ENCODE measurements at places on chromosomes 2 and 18. TPM values are rescaled to one million over a fixed set of nuclear protein-coding genes. Genes with fewer than 3 reads are reported as not detected.

The CFAP221 gene
- polyA plus RNA-seq: 0.67 TPM

The VWA3B gene
- 1.8 TPM for polyA plus RNA-seq

The SIX3 gene
- not detected for polyA plus RNA-seq

The FSIP2 gene
- 1.8 TPM for polyA plus RNA-seq

The DES gene
- polyA plus RNA-seq: 3,728 TPM

The GRP gene
- polyA plus RNA-seq: not detected

The UGT1A8 gene
- not detected for polyA plus RNA-seq

The SLC4A5 gene
- polyA plus RNA-seq: 12.3 TPM

The SLC11A1 gene
- polyA plus RNA-seq: 0.43 TPM

The CD28 gene
- polyA plus RNA-seq: 6.2 TPM

DNA sequence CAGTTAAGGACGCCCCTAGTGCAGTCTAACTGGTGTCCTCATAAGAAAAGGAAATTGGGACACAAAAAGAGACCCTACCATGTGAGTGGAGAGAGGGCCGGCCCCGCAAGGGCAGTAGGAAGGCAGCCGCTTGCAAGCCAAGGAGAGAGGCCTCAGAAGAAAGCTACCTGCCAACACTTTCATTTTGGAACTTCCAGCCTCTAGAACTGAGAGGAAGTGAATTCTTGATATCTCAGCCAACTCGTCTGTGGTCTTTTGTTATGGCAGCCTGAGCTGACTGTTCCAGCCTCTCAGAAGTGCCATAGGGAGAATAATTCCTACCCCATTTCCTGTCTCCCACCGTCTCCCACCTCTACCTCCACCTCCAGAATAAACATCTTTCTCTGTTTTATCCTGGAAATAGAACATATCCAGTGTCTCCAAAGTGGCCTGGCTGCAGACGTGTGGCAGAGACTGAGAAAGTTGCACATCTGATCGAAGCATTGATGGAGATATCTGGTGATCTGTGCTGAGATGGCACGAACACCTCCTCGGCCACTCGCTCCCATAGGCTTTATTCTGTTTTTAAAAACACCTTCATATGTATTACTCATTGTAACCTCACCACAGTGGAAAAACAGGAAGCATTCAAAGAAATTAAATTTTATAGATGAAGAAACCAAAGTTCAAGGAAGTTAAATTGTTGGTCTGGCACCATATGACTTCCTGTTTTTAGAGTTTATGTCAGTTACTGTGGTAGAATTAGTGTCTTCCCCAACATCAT, 39.5 kb upstream of the MARCO start:
- no peak for DNase-seq

DNA sequence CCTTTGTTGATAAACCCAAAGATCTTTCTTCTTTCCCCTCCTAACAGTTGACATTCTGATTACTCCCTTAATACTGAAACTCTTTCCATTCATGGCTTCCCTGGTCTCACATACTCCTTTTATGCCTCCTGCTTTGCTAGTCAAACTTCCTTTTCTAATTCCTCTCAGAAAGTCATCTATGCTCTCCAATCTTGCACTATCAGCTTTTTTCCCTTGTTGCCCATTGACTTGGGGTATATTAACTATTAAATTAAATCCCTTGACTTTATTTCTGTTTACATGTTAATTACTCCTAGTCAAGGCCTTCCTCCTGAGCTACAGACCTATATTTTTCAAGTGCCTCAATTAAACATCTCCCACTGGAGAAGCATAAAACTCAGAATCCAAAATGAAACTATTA, 3.6 kb upstream of the COL5A2 start:
- DNase-seq: no peak

DNA sequence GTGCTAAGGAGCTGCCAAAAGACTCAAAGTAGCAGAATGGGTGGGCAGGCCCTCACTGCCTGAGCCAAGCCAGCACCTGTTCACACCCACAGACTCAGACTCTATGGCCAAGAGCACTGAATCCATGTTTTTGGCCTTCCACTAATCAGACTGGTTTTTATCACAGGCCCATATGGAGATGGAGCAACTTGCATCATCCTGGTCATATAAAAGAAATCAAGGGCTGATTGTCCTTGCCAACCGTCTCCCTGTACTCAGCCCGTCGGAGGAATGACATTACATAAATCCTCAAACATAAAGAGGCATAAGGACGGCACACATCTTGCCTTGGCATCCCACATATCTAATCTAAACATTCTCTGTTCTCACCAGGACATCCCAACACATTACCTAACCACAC, 66.7 kb downstream of the MARCHF4 start:
- DNase-seq: no peak

DNA sequence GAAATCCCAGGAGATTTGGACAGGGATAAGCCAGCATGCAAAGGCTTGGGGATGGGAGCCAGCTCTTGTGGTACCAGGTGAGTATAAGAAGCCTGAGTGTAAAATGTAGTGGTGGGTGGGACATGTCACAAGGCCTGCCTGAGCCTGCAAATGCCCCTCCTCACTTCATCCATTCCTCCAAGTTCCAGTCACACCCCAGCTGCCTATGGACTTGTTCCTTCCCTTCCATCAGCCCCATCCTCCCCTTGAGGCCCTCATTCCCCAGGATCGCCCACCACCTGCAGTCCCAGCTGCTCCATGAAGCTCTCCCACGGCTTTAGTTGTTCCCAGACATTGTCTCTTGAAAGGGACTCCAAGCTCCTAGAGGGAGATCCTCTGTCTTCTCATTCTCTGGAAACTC, 81.5 kb downstream of the MARCO start:
- no peak for DNase-seq

DNA sequence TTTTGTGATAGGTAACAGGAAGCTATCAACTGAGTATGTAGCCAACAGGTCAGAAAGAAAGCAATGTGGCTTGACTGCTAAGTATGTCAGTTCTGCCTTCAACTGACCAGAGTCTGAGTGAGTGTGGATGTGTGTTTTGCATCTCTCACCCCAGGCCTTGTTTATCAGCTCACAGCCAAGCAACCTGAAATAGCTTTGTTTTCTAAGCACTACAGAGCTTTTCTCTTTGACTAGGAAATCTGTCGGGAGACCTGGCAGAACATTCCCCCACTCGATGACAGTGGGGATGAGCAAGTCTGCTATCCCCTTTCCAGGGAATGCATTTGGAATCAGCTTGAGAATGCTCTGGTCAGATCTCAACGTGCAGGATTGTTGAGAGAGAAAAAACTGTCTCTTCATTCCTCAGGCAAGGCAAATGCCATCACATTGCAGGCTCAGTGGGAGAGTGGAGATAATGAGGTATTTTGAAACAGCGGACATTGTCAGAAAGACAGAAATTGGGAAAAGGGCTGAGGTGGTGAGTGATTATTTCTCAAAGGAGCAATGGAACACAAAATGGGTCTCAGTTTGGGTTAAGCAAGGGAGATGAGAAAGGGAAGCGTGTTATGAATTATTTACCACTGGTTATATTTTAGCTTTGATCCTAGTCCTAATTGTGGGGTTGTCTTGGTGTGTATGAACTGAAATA, 233.8 kb upstream of the PIK3C3 start:
- DNase-seq: no peak

- no peak for DNase-seq
Observed at GRCh38 chr2:61928826-61929461, 23.5 kb downstream of the COMMD1 start.

GRCh38 chr2:61109291-61109690, 43.6 kb downstream of the SANBR start:
- DNase-seq: no peak

- no peak for DNase-seq
Observed at GRCh38 chr2:207502577-207503198, 27.1 kb upstream of the CREB1 start.

DNA sequence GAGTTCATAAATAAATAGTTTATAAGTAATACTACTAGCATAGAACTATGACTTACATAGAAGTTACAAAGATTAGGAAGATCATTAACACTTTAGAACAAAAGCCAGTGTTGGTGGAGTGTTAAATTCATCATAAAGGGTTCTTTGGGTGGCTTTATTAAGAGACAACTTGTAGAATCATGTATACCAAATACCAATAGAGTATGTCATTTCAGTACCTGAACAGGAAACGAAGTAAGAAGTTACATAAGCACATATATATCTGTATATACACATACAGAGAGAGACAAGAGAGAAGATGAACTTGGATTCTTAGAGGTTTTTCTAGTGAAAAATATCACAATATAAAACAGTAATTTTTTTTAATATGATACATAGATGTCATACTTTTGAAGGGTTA, 82.5 kb upstream of the OTX1 start:
- DNase-seq: no peak

GRCh38 chr2:61967262-61967661, 61.8 kb downstream of the COMMD1 start:
- no peak for DNase-seq

DNA sequence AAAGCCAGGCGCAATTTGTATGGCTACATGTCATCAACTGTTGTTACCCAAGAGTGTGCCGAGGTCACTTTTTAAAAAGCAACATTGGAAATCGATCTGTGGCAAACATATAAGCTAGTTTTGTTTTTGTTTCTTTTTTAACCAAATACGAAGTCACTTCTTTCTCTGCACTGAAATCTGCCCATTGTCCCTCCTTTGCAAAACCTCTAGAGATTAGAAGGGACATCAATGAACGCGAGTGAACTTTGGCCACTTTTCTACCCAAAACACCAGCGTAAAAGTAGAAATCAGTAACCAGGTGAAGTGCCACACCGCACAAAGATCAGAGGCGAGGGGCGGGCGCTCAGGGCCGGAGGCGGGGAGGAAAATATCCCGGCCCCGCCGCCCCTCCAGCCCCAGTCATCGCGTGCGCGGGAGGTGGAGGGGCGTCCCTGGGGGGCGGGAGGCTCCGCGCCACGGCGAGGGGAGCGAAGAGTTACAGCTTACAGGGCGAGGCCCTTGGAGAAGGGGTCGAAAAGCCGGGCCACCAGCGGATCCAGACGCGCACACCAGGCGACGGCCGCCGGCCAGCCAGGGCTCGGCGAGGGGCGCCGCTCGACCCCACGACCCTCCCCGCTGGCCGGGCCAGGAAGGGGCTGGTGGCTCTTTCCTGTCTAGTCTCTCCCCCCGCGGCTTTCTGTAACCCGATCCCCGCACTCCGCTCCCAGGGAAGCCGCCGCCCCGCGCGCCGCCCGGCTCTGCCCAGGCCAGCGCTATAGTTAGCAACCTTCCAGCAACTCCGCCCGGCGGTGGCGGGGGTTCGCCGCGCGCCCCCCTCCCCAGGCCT, 993 bp downstream of the RBMS1 start:
- DNase-seq: peak; percentile 80

DNA sequence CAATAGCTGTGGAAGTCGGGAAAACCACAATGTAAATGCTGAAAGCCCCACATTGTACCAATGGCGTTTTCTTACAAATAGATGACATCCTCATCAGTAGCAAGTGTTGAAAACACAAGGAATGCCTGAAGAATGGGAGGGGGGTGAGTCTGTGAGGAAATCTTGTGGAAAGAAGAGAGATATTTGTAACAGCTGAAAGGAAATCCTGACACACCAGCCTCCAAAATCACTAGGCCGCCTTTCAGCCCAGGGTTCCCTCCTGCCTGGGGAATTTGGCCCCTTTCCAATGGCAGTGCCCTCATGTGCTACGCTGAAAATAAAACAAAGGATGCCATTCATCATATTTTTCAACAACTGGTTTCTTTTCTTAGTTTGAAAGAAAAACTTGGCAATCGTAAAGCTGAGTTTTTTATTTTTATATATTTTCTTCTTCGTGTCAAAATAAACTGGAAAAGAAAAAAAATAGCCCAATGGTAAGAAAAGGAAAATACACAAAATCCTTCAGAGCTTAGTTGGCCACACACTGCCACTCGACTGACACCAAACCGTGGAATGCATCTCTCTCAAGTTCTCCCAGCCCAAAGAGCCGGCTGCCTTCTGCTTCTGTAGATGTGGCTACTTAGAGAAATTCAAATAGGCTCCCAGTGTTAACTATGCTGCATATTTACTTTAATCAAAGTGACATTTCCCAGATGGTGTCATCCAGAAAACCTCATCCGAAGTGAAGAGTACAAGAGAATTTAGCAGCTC, 52.0 kb downstream of the FTCDNL1 start:
- peak; percentile 39 for DNase-seq

DNA sequence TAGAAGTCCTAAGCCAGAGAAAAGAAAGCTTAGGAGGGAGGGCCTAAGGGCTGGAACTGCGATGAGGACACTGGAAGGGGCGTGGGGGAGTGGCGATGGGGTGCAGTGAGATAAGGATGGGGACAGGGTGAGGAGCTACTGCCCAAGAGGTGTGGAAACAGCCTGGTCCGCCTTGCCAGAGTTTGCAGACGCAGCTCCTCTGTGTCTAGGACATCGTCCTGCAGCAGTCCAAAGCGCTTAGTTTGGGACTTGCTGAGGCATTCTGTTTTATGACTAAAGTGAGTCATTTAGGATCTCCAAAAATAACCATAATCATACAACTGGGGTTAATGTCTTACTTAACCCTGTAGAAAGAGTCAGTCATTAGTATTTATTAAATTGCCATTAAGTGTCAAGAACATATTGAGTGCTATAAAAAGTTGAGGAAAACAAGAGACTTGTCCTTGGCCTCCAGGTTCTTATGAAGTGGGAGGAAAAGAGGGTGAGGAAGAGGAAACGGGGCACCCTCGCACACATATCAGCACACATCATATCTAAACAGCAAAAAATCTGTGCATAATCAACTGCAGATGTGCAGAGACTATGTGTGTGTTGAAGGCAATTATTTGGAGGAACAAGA, 74.8 kb downstream of the CDK15 start:
- no peak for DNase-seq

- peak; percentile 60 for DNase-seq
Observed at GRCh38 chr2:234763002-234763873, 188.6 kb upstream of the SH3BP4 start.

All from muscle of arm (tissue), 14 donors.